Caco-2 (cell line): ENCODE measurements at places on chromosomes 11 and 22.
A peak's percentile ranks its signal among the peaks of the same experiment; 100 is the strongest.

DNA sequence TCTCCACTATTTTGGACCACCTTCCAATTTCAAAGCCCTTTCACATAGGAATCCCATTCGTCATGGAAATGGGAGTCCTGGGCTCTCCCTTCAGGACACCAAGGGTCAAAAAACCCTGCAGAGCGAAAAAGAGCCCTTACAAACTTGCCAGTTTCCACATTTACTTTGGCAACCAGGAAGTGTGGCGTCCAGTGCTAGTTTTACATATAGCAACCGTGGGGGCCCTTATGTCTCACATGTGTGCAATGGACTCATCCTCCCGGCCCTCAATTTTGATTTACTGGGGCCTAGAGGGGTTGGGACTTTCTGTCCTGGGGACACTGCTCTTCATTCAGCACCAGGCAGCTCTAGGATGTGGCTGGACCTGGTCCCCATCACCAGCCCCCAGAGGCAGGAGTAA lies 33.7 kb downstream of the DAGLA start:
- DNase-seq = no peak

GRCh38 chr11:126197277-126197939 lies 14.0 kb downstream of the RPUSD4 start:
- no peak for DNase-seq

GRCh38 chr22:23777776-23778576 lies 5.3 kb downstream of the MMP11 start:
- DNase-seq = no peak

DNA sequence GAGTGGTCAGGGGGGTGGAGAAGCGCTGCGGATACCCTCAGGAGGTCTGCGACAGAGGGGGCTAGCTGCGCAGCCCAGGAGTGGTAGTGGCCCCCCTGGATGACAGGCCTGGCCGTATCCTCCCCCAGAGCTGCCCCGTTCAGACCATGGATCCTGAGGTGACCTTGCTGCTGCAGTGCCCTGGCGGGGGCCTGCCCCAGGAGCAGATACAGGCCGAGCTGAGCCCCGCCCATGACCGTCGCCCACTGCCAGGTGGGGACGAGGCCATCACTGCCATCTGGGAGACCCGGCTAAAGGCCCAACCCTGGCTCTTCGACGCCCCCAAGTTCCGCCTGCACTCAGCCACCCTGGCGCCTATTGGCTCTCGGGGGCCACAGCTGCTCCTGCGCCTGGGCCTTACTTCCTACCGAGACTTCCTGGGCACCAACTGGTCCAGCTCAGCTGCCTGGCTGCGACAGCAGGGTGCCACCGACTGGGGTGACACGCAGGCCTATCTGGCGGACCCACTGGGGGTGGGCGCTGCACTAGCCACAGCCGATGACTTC lies 505 bp downstream of the NUDT22 start:
- DNase-seq = peak; percentile 42

DNA sequence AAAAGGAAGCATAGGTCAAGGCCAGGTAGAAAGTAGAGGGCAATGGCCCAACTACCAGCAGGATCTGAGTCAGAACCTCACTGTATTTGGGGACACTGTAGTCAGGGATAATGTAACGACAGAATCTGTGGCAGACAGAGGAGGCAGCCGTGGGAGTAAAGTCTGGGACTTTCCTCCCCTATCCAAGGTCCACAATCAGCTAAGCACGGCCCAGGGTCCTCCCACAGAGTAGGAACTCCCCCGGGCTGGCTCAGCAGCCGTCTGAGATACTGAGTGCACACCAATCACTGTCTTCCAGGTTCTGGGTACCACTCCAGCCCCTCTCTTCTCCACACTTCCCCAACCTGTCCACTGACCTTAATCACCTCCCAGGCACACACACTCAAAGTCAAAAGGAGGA lies 3.2 kb downstream of the IGSF9B start:
- DNase-seq = no peak

DNA sequence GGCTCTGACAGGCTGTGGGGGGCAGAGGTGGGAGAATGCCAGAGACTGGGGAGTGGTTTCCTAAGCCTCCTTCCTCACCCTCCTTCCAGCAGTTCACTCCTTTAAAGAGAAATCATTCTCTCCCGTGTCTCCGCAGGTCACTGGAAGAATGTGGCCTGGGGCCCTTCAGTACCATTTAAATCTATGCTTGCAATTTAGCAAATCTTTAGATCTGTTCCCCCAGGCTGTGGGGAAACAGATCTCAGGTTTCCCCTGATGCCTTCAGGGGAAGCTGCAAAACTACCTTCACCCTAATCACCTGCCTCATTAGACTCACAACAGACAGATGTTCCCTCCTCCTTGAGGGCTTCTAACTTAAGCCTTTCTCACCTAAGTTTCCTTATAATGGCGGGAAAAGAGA lies 55.3 kb downstream of the KIRREL3 start:
- no peak for DNase-seq

DNA sequence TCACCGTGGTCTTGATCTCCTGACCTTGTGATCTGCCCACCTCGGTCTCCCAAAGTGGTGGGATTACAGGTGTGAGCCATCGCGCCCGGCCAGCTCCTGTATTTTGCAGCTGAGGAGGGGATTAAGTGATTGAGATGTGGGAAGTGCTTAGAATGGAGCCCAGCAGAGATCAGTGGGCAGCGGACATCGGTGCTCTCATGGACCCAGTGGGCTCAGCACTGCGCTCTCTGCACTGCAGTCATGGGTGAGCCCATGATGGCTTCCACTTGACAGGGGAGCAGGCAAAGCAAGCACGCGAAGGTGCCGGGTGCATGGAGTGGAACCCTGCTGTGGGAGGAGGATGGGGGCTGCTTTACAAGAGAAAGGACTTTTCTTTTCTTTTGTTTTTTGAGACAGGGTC lies 9.1 kb upstream of the CCDC88B start:
- no peak for DNase-seq

DNA sequence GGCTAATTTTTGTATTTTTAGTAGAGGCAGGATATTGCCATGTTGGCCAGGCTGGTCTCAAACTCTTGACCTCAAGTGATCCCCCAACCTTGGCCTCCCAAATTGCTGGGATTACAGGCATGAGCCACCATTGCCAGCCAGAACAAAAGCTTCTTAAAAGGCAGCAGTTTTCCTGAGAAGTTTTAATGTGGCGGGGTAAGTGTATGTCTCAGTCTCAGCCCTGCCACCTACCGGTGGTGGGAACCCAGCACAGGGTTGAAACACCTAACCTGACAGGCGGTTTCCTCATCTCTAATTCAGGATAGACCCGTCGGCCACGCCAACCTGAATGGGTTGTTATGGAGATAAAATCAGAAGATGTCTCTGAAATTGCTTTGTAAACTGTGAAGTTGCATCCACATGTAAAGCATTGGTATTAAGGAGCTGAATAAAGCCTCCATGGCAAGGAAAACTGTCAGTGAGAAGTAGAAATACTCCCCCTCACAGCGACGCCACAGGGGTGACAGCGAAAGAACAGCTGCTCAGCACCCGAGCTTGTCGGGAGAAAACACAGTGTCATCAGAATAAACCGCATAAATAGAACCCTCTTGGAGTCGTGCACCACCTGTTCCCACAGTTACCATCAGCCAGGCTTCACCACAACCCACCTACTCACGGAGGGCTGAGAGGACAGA lies 165.9 kb upstream of the NCAM1 start:
- peak; percentile 76 for DNase-seq

- no peak for DNase-seq
Observed at GRCh38 chr22:44583061-44583760, 85.2 kb upstream of the RTL6 start.

DNA sequence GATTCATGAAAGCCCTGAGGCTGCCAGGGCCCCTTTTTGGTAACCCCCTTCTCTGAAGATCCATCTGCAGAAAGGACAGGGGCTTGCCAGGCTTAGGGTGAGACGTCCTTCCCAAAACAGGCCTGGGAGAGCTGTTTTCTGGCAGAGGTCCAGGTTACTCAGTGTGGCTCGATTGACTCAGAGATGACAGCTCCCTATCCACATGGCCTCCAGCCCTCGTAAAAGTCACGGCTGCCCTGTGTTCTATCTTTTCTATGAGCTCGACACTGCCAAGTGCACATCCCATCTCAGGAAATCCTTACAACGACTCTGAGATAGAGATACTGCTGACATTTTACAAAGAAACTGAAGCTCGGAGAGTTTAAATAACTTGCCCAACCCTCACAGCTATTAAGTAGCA lies 20.4 kb downstream of the ADAMTS8 start:
- no peak for DNase-seq

DNA sequence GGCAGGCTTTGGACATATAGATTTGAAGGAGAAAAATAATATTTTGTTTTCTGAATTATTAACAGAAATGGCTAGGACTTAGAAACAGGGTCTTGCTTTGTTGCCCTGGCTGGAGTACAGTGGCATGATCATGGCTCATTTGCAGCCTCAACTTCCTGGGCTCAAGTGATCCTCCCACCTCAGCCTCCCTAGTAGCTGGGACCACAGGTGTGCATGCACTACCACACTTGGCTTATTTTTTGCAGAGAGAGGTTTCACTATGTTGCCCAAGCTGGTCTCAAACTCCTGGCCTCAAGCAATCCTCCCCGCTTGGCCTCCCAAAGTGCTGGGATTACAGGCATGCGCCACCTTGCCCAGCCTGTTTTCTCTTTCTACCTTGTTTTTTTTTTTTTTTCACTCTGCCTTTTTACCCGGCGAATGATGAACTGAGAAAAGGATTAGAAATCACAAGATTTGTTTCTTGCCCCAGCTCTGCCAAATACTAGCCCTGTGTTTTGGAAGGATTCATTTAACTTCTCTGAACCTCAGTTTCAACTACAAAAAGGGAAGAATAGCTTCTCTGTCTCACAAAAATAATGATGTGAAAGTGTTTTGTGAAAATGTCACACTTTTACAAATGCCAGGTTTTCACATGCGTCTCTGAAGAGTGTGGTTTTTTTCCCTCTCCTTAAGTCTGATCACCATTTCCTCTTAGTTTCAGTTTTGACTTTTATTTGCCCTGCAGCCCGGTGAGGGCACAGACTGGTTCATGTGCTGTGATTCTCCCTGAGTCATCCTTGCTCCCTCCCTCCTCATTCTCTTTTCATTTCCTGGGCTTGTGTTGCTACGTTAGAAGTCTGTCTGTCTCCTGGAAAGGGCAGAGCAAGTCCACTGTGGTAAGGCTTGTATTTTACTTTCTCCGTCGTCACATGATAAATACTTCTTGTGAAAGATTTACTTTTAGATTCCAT lies 67.7 kb downstream of the BCL2L13 start:
- DNase-seq = no peak
